RPMI8226 (cell line): ENCODE measurements at places on chromosomes 4 and X.

- no peak for DNase-seq
Measured at GRCh38 chrX:15358533-15358932, 23.2 kb upstream of the PIGA start.

GRCh38 chrX:151183912-151184565, 7.7 kb downstream of the GPR50 start:
- DNase-seq: no peak

DNA sequence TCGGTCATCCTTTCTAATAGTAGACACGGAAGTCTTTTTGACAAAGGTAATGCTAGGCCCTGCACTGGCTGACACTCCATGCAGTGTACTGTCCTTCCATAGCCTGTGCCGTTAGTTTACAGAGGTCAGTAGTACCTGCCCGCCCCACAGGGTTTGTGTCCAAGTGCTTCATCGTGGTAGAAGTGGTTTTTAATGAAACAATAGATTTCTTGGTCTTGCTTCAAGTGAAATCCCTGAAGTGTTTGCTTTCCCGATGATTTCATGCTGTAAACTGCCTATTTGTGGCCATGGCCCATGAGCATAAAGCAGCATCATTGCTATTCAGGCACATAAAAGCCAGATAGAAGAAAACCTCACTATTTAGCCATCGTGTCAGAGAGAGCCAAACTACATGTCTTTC, 139.3 kb downstream of the GPR143 start:
- no peak for DNase-seq

DNA sequence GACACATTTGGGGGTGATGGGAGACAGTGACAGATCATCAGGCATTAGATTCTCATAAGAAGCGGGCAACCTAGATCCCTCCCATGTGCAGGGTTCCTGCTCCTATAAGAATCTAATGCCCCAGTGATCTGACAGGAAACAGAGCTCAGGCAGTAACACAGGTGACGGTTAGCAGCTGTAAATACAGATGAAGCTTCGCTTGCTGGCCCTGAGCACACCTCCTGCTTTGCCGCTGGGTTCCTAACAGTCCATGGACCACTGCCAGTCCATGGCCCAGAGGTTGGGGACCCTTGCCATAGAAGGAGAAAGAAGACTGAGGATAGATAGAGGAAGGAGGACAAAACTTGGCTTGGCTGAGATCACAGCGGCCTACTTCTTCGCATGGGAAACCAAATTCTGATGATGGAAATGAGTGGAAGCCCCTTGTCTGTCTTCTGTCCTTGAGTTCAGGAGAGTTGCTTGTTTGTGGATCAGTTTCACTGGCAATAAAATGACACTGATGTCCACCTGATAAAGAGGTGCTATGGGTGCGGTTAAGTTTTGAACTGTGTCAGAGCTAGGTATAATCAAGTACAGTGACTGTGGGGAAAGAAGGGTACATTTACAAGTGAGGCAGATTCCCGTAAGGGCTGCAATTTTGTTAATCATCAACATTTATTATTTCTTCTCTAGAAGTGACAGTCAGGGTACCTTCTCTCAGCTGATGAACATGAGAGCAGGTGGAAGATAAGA, 1.7 kb upstream of the TIFA start:
- DNase-seq: no peak

DNA sequence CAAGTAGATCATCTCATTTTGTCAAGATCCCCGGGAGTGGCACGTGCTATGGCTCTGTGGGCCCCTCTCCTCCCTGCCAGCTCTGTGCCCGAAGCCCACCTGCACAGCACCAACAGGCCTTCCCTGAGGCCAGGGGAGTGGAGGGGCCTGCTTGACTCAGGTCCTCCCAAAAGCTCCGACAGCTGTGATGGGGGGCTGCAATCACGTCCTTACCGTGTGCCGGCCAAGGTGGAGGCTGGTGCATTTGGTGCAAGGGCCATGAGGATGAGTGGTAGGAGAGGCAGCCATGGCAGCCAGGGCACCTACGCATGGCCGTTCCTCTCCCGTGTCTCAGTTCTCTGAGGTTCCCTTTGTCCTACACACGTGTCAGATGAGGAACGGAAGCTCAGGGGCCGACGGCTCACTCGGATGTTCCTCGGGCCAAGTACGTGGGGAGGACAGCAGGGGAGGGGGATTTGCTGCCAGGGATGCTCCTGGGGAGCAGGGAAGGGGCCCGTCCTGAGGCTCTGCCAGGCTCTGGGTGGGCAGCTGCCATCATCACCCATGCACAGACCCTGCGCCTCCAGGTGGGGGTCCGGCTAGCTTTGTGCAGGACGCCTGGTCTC, 95.8 kb downstream of the HMX1 start:
- no peak for DNase-seq

DNA sequence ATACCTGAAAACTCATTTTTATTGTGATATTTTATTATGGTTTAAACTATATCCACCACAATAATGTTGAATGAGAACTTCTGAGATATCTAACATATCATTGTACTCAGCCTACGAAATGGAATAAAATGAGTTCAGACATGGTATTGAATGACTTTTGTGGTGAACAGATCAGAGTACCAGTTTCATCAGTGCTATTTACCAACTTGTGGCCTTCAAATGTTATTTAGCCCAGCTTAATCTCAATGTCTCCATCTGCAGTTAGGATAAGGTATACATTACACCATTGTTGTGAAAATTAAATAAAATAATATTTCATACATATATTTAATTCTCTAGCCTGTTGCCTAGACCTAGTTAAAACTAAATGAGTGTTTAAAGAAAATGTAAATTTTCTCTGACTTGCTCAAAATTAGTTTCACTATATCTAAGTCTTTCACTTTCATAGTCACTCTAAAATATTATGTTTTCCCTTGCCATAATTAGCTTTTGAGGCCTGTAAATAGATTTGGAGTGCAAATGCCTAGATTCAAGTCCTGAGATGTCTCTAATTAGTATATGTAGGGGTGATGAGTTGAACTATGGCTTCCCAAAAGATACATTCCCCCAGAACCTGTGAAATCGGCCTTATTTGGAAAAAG, 594.2 kb downstream of the STPG2 start:
- no peak for DNase-seq

GRCh38 chr4:76554630-76555029, 119.6 kb downstream of the SHROOM3 start:
- DNase-seq: no peak

DNA sequence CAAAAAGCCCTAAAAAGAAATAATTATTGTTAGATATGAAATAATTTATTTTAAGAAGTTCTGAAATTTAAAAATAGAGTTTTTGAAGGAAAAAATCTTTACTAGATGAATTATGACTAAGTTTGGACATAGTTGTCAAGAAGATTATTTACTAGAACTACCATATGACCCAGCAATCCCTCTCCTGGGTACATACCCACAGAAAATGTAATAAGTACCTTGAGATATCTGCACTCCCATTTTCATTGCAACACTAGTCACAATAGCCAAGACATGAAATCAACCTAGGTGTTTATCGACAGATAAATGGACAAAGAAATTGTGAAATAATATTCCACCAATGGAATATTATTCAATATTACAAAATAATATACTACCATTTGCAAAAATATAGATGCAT, 109.9 kb downstream of the PDHA2 start:
- DNase-seq: no peak

DNA sequence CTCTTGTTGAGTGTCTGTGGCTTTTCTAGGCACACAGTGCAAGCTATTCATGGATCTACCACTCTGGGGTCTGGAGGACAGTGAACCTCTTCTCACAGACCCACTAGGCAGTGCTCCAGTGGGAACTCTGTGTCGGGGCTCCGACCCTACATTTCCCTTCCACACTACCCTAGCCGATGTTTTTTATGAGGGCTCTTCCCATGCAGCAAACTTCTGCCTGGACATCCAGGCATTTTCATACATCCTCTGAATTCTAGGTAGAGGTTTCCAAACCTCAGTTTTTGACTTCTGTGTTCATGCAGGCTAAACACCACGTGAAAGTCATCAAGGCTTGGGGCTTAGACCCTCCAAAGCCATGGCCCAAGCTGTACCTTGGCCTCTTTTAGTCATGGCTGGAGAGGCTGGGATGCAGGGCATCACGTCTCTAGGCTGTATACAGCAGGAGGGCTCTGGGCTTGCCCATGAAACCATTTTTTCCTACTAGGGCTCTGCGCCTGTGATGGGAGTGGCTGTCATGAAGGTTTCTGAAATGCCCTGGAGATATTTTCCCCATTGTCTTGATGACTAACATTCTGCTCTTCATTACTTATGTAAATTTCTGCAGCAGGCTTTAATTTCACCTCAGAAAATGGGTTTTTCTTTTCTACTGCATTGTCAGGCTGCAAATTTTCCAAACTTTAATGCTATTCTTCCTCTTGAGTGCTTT, 249.8 kb upstream of the CPEB2 start:
- DNase-seq: no peak

GRCh38 chr4:147678106-147678505, 5.9 kb downstream of the PRMT9 start:
- no peak for DNase-seq

DNA sequence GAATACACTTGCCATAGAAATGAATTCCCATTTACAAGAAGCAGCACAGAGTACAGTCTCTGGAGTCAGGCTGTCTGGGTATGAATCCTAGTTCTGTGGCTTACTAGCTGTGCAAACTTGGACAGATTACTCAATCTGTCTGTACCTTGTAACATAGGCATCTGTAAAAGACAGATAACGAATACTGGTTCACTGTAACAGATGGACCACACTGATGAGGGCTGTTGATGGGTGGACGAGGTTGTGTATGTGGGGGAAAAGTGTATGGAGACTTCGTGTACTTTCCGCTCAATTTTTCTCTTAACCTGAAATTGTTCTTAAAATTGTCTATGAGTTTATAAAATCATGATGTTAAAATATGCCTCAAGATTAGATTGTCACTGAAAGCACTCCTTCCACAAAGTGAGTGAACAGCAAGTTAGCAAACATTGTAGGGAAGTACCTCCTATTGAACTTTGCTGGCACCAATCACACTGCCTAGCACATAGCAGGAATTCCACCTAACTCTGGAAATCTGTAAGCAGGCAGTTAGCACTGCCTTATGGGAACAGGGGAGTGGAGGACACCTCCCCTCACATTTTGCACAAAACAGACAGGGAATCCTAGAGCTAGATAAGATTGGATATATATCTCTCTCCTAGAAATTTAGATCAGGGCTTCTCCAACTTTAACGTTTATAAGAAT, 6.5 kb upstream of the EXOSC9 start:
- no peak for DNase-seq

DNA sequence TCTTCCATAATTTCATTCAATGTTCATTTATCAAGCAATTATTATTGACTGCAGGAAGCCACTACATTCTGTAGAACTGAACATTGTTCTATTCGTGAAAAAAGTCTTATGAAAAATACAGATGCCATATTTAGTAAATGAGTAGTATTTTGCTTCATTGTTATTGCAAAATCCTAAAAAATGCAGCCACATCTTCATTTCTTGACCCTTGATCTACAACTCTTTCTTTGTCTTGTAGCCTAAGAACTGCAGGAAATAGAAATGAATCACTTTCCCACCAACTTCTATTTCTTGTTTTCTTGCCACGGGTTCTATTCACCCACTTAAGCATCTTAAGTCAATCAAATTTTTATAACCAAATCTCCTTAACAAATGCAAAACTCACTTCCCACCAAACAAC, 63.3 kb downstream of the KCNIP4 start:
- DNase-seq: no peak

- DNase-seq: no peak
Measured at GRCh38 chr4:140250989-140251552, 97.1 kb upstream of the MAML3 start.

DNA sequence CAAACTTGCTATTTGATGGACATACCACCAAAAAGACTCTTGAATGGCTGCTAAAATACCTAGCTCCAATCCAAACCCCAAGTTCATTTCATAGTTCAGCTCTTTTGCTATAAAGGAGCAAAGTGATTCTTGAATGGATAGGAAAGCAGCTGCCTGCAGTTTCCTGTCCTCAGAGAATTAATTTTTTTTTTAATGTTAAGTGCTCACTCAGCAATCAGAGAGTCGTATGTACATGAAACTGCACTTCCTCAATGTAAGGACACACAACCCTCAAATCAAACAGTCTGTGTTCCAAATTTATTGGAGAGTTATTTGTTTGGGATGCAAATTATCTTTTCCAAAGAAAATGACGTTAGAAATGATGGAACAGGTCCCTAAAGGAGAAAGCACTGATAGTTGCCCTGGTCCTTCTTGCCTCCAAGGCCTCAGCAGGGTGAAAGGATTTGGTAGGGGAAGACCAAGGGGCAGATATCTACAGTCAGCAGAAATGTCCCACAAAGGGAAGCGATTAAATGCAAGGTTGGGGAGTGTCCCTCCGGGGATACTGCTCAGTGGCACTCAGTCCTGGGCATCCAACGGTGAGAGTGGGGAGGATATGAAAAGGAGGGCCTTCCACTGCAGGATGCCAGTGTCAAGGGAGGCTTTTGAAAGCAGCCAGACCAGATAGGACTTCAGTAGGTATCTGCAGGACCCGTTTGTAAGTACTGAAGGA, 67.2 kb upstream of the RASGEF1B start:
- peak; percentile 67 for DNase-seq

DNA sequence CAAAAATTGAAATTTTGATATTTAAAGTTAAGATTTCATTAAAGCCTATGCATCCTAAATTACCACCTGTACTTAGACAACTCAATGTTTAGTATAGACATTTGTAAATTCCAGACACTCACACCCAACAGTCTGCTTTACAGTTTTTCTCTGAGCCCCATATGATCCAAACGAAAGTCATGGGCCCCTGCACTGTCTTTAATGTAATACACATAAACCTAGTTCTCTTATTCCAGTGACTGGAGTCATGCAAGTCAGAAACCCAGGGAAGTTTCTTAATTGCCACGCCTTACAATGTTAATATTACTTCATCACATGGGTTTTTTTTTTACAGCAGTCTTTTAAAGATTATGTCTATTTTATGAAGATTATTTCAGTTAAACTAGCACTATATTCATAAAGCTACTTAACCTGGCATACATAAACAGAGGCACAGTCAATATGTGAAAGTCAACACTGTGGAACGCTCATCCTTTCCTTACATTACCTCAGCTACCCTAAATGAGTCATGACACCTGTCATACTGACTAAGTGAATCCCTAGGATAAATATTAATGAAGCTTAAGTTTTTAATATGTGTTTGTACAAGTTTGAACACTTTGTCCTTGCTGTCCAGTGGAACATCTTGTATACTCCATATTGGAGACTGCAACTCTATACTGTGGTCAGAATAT, 67.7 kb upstream of the H2AZ1 start:
- no peak for DNase-seq

DNA sequence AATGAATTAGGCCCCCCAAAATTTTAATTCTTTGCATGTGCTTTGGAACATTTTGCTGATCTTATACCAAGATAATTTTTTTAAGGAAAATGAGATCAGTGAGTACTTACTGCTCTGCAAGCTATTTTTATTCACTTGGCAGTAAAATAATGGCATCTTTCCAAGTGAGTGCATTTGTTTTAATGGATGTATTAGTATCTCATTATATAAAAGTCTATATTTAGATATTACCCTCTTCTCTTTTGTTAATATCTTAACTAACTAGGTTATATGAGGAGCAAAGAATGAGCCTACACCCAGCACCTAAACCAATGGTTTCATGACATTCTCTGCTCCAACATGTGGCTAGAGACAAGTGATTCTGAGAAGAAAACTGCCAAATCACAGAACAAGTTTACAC, 21.1 kb upstream of the ARAF start:
- DNase-seq: no peak

- DNase-seq: peak; percentile 4
Measured at GRCh38 chr4:142567620-142568451, 278.3 kb downstream of the INPP4B start.

GRCh38 chr4:154738426-154738825, 5.4 kb upstream of the LRAT start:
- DNase-seq: no peak

GRCh38 chrX:120559804-120560203, 958 bp downstream of the CUL4B start:
- DNase-seq: peak; percentile 15
